ENCODE measurements at places on chromosomes 5 and 9.
A peak's percentile ranks its signal among the peaks of the same experiment; 100 is the strongest.

- no peak for DNase-seq
Measured at GRCh38 chr5:82909771-82910170, 167.4 kb downstream of the TMEM167A start.

DNA sequence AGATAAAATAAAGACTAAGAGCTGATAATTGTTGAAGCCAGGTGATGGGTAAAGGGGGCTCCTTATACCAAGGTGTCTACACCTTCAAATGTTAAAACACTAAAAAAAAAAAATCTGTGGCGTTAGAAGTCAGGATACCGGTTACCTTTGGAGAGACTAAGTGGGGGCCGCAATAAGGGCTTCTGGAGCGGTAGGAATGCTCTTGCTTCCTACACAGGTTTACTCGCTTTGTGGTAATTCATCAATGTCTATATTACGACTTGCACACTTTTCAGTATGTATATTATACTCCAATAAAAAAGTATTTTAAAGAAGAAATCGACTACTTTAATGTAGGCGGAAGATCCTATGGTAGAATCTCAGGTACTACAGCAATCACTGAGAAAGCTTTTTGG lies 12.5 kb downstream of the MRPS27 start:
- DNase-seq = no peak

- DNase-seq = no peak
Measured at GRCh38 chr9:14027116-14027800, 286.7 kb downstream of the NFIB start.

GRCh38 chr5:169635936-169636335 lies 1.1 kb upstream of the DOCK2 start:
- no peak for DNase-seq

GRCh38 chr9:108219664-108220063 lies 636.1 kb downstream of the ACTL7B start:
- no peak for DNase-seq

- no peak for DNase-seq
Measured at GRCh38 chr5:124590686-124591085, 155.8 kb downstream of the ZNF608 start.

DNA sequence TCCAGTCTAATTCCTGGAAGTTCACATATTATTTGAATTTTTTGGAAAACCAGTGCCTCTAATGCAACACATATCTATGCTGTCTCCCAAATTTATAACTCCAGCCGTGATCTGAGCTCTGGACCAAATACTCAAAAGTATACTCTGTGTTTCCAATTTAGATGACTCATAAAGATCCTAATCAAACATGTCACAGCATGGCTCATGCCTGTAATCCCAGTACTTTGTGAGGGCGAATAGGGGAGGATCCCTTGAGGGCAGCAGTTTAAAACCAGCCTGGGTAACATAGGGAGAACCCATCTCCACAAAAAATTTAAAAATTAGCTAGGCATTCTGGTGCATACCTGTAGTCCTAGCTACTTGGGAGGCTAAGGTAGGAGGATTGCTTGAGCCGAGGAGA lies 388.0 kb downstream of the CDH12 start:
- no peak for DNase-seq

- DNase-seq = no peak
Measured at GRCh38 chr9:36146651-36147050, 10.1 kb downstream of the GLIPR2 start.

- DNase-seq = no peak
Measured at GRCh38 chr9:34250721-34251120, 71.9 kb downstream of the UBAP1 start.

DNA sequence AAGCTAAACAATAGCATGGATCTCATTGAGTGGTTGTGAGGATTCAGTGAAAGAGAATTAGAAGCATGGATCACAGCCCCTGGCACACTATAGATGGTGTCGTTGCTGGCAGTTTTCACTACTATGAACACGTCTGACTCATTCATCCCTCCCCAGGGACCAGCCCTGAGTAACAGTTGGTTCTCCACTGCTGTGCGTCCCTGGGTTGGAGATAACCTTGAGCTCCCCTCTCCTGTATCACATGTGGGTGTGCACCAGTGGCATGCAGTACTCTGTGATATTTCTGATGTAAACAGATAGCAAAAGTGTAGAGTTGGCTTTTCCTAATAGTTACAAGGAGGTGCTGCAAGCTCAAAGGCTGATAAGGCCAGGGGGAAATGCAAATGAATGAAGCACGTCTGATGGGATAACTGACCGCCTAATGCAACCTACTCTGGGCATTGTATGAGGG lies 8.8 kb upstream of the LCP2 start:
- peak; percentile 10 for DNase-seq

- no peak for DNase-seq
Measured at GRCh38 chr5:127056896-127057295, 16.4 kb downstream of the C5orf63 start.

DNA sequence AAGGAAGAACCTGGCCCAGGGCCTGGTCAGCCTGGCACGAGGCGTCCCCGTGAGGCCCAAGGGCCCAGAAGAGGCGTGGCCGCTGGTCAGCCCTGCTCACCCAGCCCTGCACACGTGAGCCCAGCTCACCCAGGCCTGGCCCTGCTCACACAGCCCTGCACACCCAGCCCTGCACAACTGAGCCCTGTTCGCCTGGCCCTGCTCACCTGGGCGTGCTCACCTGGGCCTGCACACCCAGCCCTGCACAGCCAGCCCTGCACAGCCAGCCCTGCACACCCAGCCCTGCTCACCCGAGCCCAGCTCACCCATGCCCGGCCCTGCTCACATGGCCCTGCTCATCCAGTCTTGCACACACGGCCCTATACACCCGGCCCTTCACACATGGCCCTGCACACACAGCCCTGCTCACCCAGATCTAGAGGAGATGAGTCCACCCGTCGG lies 2.1 kb downstream of the ZDHHC11 start:
- DNase-seq = no peak

- no peak for DNase-seq
Measured at GRCh38 chr5:43148417-43148816, 27.7 kb downstream of the ZNF131 start.

DNA sequence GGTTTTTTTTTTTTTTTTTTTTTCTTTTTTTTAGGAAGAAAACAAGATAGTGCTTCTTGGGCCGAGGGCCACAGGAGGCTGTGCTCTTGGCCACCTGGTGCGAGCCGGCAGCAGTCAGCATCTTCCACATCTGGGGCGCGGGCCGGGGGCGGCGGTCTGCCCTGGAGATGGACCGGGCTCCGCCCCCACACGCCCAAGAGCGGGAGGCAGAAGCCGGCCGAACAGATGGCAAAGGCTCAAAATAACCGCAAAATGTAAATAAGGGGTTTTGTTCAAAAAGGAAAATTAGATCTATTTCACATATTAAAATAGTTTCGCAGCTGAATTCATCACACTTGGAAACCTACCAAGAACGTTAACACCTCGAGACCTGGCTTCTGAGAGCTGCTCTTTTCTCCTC lies 51.5 kb upstream of the UBAC1 start:
- peak; percentile 91 for DNase-seq

DNA sequence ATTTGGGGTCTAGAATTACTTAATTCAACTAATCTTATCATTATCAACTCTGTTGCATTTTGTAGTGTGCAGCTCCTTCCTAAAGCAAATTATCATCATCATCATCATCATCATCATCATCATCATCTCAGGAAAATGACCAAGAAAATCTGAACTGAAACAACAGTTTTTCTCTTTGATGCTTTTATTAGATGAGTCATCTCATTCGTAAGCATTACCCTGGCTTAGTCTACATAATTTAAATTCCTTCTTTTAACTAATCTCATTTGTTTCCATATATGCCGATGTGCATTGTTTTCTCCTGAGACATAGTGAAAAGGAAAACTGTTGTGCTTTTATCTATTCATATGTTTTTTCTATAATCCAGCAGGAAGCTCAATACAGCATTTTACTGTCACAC lies 173.0 kb upstream of the PDE4D start:
- peak; percentile 18 for DNase-seq

DNA sequence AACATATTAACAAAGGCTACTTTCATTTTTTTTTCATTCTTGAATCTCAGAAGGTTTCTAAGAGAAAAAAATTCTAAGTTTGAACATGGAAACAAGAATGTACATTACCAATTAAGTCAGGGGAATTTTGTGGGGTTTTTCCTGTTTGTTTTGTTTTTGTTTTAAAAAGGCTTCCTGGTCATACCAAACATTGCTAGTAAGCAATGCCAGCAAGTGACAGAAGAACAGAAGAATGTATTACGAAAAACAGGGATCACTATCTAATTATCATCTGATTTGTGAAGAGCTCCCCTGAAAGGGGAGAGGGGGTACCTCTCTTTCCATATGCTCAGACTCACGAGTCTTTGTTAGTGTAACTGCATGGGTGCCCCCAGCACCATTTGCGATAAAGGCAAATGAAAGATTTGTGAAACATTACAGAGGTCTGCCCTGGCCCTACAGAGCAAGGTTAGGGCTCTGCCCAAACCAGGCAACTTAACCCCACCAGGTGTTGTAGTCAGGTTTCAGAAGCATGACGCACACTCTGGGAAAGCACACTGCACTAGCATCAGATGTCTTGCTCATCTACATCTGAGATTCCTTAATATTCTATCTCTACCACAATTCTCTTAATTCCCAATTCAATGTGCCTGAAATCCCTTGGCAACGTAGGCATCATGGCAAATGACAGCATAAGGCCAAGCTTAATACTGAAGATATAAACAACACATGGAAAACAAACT lies 268.2 kb downstream of the MLLT3 start:
- DNase-seq = peak; percentile 44

GRCh38 chr5:765948-766631 lies 18.4 kb downstream of the ZDHHC11B start:
- no peak for DNase-seq

DNA sequence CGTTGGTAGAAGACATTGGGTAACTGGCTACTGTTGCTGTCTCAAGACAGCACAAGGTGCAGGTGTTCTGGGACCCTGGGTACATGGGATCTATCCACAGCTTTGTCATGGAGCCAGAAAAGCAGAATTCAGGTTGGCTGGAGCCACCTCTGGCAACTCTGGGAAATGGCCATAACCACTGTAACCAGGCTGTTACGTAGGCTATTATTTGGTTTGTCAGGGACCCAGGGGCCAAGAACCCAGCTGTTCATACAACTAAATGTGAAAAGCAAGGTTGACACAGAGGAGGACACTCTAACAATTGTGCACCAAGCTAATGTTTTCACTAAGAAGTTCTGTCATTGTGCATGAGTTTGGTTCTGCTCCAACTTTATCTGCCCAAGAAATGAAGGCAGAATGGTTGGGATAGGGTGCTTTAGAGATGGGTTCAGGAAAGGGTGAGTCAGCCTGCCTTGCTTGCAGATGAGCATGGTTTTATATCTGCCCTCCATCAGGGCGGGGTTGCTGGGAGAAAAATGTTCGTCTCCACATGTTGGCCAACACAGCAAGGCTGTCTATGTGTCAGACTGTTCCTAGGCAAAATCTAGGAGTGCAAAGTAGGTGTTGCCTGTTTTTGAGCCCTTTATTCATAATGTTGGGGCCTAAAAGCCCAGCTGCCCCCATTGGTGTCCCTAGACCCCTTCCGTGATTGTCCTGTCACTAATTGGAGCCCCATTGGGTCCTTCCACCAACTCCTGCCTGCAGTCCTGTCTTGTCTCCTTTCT lies 131.3 kb upstream of the DAP start:
- DNase-seq = peak; percentile 48

GRCh38 chr9:134214766-134215419 lies 50.5 kb upstream of the RNU6ATAC start:
- no peak for DNase-seq

- no peak for DNase-seq
Measured at GRCh38 chr9:7901621-7902020, 102.0 kb upstream of the DMAC1 start.

GRCh38 chr5:154278186-154278585 lies 87.7 kb downstream of the GALNT10 start:
- no peak for DNase-seq

- DNase-seq = no peak
Measured at GRCh38 chr9:75830303-75830702, 60.2 kb upstream of the PCSK5 start.

- no peak for DNase-seq
Measured at GRCh38 chr5:100790170-100790665, 112.9 kb downstream of the ST8SIA4 start.

DNA sequence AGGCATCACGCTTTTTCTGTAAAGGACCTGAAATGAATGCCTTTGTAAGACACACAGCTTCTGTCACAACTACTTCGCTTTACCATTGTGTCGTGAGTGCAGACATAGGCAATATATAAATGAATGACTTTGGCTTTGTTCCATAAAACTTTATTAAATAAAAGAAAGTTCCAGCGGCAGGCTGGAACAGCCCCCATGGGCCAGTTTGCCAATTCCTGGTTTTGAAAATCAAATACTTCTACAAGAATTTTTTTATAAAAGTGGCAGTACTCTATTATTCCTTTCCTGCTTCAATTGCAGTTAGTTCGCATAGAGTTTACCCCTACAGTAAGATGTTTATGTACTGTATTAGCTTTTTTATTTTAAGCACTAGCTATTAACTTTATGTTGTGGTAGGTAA lies 53.7 kb downstream of the SRFBP1 start:
- no peak for DNase-seq

DNA sequence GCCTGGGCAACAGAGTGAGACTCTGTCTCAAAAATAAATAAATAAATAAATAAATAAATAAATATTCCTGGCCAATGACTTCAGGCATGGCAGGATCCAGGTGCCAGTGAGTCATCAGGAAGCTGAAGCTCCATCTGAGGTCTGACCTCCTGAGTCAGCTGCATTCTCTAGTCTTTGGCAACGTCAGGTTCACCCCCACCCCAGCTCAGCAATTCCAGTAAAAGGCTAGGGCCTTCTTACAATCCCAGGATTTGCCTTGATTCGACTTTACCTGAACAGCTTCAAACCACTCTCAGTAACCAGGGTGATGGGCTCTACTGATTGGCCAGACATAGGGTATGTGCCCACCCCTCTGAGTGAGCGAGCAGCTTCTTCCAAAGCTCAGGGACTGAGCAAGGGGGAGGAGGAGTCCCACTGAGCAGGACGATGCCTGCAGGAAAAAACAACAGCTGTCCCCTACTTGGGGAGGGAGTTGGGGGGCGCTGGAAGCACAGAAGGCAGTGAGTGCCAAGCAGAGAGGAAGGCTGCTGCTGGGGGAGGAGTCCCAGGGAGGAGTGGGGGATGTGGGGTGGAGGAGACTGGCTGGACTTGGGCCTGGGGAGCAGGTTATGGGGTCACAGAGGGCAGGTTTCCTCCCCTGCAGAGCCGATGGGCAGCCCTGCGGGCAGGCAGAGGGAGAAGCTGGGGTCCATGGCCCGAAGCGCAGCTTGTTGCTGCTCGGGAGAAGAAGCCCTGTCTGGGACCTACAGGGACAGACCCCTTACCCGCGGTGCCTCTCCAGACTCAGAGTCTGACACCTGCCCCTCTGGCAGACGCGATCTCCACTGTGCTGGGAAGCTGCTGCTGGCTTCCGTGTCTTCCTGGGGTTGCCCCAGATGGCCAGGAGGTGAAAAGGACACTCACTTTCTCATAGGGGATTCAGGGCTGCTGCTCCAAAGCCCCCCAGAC lies 25.9 kb upstream of the UNC5A start:
- DNase-seq = peak; percentile 77

DNA sequence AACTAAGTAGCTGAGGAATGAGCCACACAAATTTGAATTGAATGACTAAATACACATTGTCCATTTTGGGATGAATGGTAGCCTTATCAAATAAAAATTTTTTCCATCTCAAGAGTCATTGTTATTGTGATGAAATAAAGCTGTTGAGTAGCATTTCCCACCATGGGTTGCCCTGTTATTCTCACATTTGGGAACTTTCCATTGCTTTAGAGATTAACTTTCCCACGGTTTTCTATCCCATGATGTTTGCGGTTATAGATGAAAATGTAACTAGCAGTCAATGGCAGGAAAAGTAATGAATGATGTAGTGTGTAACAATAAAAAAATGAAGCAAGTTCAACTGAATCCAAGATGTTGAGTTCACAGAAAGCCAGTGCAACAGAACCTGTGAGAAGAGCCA lies 59.9 kb upstream of the PLPP1 start:
- no peak for DNase-seq

- DNase-seq = peak; percentile 79
Measured at GRCh38 chr9:121059998-121060636, 10.0 kb upstream of the C5 start.
